Fibroblast of lung (primary cell): ENCODE measurements at places on chromosomes 2 and 18. TPM values are rescaled to one million over a fixed set of nuclear protein-coding genes. Genes with fewer than 3 reads are reported as not detected.
A peak's percentile ranks its signal among the peaks of the same experiment; 100 is the strongest.

DNA sequence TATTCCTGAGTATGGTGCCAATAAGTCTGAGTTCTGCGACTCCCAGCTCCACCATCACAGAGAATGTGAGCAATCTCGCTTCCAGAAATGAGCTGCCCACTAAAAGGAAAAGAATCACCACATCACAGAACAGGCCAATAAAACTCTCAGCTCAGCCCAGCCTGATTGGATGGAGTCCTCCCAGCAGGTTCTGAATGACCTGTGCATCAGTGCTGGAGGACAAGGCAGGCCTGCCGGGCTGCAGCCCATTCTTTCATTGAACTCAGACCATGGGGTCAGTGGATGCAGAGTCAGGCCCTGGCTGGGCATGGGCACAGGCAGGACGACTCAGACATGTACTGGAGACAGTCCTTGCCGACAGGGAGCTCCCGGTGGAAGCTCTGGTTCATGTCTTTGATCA is 132.7 kb upstream of the REV1 start:
- DNase-seq: peak; percentile 34

GRCh38 chr2:214808981-214809750 is at the start of gene BARD1:
TSS of gene BARD1 (minus strand) at chr2:214809683. CDS start at chr2:214809569, 114 bp downstream.
- peak; percentile 56 for DNase-seq

GRCh38 chr2:172431463-172431862 is 4.1 kb downstream of the ITGA6 start:
- DNase-seq: no peak

The PROKR1 gene
- total RNA-seq: not detected in 2 replicates

DNA sequence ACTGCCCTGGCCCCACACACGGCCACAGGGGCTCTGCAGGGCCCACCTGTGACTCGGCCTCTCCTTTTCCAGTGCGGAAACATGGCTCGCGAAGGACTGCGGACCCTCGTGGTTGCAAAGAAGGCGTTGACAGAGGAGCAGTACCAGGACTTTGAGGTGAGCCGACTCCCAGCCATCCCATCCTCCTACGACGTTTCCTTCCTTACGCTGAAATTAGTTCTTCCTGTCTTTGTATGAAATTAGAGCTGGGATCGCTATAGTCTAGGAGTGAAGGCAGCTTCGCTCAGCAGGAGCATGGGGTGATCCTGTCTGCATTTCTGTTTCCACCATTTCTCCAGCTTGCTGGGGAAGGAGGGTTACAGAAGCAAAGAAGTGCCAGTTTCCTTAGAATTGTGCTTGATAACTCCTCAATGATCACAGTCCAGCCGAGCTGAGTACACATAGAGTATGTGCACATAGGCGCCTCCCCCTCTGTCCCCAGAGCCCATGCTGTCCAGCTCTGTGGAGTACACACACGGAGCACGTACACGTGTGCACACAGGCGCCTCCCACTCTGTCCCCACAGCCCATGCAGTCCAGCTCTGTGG is 59.1 kb upstream of the NFATC1 start:
- DNase-seq: no peak

The GREB1L gene
- 0.26 and 0.33 TPM in 2 replicates for total RNA-seq
